ENCODE measurements at places on chromosomes 2 and 18.
A peak's percentile ranks its signal among the peaks of the same experiment; 100 is the strongest.

DNA sequence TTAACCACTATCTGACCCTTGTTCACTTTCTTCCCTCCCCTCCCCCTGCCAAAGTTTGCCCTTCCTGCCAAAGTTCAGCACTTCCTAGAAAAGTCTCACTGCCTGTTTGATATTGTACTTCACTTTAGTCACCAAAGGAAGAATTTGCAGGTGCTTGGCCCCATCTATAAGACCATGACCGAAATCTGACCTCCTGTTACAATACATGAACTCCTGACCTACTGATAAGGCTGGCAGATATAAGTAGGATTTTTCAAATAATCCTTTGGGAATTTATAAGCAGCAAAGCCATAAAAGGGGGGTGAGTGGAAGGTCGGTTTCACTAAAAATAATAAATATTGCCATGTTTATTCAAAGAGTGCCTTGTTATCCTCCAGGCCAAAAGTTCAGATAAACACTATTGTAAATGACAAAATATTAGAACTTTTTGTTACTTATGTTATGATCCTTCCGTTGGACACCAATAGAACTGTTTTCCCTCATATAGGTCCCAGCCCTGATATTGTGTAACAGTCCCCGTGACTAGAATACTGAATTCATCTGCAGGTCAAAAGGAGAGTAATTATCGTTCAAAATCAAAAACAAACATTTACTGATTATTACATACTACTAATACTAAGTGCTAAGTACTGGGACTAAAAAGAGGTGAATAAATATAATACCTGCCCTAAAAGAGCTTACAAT is 277.6 kb downstream of the EXOC6B start:
- DNase-seq, result peak; percentile 30

DNA sequence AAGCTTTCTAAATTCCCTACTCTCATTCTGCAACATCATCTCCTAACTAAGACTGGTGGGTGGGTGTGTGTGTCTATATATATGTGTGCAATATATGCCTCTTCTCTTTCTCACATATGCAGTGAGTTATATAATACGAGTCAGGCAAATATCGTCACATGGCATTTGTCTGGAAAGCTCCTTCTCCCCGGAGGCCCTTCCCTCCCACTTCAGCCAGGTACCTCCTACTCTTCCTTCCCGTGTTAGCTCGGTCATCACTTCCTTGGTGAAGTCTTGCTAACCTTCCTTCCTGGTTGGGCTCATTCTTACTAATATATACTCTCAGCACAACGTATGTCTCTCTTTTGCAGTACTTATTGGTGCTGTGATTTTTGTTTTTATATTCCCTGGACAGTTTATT is 66.4 kb upstream of the NCK2 start:
- no peak for DNase-seq

GRCh38 chr2:100126201-100126600 is 16.2 kb downstream of the AFF3 start:
- DNase-seq, result peak; percentile 20

DNA sequence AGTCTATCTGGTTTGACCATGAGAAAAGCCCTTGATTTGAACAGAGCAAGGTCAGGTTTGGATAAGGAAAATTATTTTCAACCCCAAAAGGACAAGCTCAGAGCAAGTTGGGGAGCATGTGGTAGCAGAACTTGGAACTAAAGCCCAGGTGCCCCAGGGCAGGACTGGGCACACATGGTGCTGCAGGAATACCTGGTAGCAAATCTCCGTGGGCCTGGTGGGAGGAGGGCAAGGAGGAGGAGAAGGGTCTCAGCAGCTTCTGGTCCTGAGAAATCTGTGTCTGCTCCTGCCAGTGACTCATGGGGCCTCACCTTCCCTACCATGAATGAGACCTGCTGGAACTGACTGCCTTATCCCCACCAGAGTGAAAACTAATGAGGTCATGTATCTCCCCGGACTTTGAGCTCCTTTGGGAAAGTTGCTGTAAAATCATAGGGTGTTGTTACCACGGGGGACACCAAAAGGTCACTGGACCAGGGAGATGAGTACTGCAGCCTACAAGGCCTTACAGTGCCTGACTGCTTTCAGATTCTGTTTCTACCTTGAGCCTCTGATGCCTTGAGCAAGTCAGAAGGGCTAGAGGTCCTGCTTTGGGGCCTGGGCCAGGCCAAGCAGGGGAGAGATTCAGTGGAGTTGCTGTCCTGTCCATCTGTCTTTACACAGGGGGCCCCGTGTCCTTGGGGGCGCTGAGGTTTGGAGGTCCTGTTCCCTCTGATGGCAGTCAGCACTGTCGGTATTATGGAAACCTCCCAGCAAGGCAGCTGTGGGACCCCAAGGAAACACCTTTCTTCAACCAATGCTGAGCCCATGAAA is 304.0 kb downstream of the MYCN start:
- DNase-seq, result no peak

DNA sequence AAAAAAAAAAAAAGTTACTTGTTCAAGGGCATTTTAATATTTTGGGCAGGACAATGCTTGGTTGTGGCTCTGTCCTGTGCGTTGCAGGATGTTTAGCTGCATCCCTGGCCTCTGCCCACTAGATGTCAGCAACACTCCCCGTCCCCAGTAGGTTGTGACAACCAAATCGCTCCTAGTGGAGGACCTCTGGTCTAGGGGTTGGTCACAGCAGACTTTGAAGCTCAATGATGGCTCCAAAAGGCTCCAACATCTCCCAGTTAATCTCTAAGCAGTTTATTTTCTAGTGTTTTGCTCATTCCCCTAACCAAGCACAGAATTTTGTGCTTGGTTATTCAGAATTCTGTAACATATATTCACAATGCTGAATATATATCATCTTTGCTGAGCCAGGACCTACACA is 67.0 kb downstream of the CHRNA1 start:
- DNase-seq, result peak; percentile 61

DNA sequence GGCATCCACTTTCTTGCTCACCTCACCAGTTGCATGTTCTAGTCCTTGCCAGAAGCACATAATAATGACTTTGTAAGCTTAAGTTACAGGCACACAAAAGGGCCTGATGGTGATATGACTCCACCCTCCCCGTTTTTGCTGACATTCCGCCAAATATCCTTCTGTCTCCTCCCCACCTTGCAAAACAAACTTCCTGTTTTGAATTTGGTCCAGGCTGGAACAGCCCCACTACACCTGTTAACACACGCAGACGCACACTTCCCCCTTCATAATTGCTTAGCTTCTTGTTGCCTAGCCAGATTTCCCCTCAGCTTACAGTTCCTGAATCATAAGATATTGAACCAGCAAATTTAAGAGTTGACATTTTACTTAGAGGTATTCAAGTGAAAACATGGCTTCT is at the start of gene MGAT5:
Gene MGAT5, plus strand, starts transcription at position 269 of the 400 bp plus-strand sequence. CDS start 332 bp downstream, outside the sequence.
- DNase-seq, result no peak

DNA sequence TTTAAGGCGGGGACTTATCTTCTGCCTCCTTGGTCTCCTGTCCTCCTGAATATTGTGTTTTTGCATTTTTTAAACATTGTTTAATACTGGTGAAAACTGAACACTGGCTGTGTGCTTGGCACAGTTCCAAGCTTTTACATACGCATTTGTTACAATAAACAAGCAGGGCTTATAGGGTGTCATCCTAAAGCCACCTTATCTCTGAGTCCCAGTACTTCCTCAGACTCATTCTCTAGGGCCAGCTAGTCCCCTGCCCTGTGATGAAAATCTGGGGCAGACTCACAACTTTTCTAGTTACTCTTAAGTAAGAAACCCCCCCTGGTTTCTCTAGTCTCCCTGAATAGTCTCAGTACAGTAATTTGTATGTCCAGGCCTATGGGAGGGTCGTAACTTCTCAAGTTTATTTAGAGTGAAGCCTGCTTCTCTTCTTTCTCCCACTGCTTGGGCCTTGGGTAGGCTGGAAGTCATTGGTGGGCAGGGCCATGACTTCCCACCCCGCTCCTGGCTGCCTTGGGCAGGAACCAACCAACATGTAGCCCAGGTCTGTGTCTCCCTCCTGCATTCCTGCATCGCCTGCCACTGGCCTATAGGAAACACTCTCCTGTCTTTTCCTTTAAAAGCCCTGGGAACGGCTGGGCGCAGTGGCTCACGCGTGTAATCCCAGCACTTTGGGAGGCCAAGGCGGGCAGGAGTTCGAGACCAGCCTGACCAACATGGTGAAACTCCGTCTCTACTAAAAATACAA is 7.7 kb upstream of the KCNE4 start:
- no peak for DNase-seq
